Articular chondrocyte of knee joint (primary cell): ENCODE measurements at places on chromosomes 13 and 19. TPM values are rescaled to one million over a fixed set of nuclear protein-coding genes. Genes with fewer than 3 reads are reported as not detected.

The CNN1 gene
- total RNA-seq: 1.0 and 1.1 TPM in 2 replicates

The TBXA2R gene
- total RNA-seq: 4.7 and 5.0 TPM in 2 replicates

The YIF1B gene
- total RNA-seq: 58.6 and 81.8 TPM in 2 replicates

The C19orf44 gene
- 7.3 and 7.9 TPM in 2 replicates for total RNA-seq
